ENCODE measurements at places on chromosomes 16 and 17.

DNA sequence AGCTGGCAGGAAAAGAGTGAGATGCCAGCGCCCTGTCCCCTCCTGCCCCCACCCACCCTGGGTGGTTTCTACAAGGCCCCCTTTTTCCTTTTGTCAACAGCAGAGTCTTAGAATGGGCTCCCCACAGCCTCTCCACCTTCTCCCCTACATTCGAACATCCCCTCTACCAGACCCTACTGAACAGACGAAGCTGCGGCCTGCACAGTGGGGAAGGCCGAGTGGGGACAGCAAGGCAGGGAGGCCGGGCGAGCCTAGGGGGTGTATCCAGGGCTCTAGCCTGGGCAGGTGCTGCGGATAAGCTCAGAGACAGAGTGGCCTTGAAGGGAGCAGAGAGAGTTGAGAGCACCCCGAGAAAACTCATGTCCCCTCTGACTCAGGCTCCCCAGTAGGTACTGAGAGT is 7.4 kb downstream of the ZACN start:
- DNase-seq, result no peak

DNA sequence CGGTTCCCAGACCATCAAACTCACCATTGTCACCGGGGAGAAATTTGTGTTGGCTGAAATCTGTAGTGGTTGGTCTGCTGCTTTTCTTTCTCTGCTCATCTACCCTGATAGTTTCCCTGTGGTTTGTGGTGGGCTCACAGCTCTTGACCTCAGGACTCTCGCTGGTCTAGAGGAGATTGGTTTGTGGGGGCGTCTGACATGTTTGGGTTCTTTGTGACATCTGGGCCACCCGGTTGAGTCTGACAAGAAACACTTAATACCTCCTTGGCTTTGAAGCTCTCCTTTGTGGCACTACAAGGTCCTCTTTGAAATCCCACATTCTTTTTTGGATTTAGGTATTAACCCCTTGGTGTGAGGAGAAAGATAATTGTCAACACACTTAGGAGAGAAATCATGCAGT is 662.0 kb downstream of the WWOX start:
- DNase-seq, result no peak

GRCh38 chr17:55436224-55437158 is 14.9 kb upstream of the MMD start:
- DNase-seq, result no peak

GRCh38 chr17:61265397-61265796 is 134.2 kb upstream of the TBX2 start:
- DNase-seq, result no peak

- no peak for DNase-seq
These were observed 286.5 kb upstream of the ERCC4 start for GRCh38 chr16:13633391-13633861.

DNA sequence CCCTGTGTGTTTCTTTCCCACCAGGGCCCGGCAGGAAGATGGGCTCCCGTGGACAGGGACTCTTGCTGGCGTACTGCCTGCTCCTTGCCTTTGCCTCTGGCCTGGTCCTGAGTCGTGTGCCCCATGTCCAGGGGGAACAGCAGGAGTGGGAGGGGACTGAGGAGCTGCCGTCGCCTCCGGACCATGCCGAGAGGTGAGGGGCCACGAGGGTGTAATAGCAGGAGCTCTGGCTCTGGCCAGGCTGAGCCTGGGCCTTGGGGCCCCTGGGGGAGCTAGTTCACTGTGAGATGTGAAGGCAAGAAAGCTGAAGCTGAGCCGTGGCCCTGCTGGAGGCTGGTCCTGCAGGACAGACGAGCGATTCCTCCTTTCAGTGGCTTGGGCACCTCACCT is 20.0 kb downstream of the C1QTNF1 start:
- no peak for DNase-seq

- DNase-seq, result no peak
These were observed 48.8 kb upstream of the CACNG5 start for GRCh38 chr17:66786107-66786506.

DNA sequence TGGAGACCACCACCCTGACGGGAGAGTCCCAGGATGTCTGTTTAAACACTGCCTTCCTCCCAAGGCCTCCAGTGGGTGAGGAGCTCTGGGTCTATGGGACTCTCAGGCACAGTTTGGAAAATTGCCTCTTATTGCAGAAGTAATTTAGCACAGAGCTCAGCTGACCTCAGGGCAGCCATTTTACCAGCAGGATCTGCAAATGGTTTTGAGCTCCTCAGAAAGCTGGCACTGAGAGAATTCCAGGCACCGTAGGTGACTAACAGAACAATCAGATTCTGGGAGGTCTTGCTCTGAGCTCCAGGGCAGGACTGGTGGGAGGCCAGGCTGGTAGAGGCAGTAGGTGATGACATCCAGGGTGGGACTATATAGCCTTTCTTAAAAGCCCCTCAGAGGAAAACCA is 17.3 kb upstream of the C16orf74 start:
- DNase-seq, result no peak

DNA sequence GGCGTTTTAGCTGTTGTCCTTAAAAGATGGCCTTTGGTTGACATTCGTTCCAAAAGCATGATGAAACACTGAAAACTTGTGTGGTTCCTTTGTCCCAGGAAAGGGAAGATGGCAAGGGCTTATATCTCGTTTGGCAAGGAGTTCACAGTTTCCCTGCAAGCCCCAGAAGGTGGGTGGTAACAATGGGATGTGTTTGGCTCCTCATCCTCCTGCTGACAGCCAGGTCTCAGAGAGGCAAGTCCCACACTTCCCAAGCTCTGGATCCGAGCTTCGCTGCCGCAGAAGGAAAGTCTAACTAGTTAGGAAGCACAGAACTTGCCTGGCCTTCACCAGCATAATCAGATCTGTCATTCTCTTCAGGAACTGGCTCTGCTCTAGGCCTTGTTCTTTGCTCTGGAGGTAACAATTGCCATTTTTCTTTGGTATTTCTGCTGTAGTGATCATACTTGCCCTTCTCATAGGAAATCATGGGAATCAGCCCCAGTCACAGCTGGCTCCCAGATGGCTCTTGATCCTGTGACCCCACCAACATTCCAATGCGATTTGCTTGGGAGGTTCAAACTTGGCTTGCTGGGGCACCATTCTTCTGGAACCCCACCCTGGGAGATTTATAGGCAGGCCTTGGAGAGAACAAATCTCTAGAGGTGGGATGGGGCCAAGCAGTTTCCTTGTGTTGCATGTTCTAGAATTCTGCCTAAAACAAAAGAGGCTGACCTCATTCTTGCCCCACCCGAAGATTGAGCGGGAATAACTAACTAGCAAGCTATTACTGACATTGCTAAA is 17.9 kb downstream of the KPNA2 start:
- DNase-seq, result peak; percentile 22

- no peak for DNase-seq
These were observed 5.9 kb downstream of the MEIOB start for GRCh38 chr16:1865902-1866690.

DNA sequence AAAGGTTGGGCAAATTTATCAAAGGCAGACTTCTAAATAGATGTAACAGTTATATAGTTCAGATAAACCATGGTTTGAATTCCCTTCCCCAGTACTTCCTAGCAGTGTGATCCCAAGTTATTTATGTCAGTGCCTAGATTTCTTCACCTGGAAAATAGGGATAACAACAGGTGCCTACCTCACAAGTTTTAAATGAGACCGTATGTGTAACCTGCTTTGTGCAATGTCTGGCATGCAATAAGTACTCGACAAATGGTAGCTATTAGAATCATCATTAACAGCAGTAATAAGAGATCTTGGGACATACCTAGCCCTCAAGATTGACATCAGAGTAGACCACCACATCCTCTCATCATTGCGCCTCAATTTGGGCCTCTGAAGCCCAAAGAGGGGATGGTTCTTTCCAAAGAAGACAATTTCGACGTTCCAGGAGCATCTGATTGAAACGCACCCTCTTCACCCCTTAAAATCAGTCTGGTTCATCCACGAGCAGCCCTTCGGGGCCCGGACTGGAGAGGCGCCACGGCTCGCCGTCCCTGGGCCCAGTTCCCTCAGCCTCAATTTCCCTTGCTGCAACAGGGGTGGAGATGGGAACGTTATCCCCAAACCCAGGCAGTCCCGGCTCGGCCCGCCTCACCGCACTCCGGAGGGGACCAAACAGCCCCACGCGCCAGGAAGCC is 541 bp downstream of the ACACA start:
- peak; percentile 27 for DNase-seq

DNA sequence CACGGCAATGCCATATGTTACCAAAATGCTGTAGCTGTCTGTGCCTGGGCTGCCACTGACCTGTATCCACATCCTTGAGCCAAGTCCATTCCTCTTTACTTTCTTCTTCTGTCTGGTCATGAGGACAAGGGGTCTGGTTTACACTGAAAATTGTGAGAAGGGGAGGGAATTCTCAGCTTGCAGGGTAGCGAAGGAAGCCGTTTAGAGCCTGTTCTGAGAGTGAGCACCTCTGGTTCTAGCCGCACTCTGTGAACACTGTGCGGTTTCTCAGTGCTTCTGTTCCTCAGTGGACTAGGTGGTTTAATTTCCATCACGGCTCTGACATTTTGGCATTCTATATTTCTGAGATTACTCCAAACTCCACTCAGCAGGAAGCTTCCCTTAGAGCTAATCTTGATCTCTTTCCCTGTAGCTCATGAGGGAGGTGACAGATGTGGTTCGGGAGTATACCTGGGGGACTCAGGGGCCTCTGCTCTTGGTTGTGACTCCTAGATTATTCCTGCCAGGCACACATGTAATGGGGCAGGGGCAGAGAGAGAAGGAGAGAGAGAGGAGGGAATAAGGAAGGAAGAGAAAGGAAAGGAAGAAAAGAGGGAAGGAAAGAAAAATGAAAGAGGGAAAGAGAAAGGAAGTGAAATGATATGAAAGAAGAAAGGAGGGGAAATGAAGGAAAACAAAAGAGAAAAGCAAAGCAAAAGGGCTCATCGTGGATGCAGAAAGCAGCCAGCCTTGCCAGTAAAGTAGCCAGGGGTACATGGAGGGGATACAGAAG is 14.2 kb upstream of the TBX21 start:
- DNase-seq, result no peak

DNA sequence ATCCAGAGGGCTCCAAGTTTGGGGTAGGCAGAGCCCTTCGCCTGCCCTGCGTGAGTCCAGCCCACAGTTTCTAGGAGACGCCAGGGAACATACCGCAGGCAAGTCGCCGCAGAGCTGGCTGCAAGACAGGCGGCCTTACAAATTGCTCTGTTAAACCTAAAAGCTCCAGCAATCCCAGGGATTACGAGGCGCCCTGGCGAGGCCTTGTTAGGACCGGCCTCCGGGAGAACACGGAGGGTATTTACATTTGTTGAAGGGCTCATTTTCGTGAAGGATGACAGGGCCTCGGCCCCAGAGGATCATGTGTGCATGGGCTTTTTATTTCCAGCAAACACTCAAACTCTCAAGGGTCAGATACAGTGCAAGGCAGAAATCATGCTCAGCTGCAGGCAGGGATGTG is 77.6 kb upstream of the FOXF1 start:
- peak; percentile 44 for DNase-seq

DNA sequence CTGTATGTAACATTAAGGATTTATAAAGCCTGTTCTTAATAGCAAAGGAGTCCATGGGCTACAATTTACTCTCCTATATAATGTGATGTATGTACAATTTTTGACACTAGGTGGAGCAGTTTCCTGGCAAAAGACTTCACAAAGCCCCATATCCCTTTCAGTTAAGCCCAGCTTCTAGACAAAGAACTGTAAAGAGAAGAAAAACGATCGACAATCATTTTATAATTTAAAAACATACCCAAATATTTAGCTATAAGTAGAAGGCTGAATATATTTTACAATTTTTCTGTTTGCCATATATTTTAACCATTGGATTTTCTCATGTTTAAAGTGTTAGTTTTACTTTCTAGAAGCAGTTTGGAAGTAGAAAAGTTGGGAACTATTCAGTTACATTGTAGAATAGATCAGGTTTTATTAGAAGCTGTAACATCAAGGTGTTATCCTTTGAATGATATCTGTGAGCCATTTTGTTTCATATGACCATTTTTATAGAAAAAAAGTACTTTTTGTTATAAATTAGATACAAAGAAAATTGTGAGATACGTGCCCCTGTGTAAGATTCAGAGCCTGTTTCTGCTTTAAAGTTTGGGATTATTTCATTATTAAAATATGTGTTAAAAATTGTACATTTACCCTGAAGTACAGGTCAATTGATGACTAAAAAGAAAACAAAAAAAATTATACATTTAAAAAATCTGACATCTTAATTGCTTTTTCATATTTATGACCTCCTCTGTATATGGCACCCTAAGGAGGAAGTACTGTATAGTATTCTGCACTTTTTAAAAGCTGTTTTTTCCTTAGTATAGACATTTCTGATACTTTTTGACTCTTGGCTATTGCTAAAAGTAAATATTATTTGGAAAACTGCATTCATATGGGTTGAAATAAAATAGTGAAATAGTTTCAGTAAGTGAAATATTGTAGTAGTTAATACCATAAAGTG is 46.3 kb downstream of the VMP1 start:
- peak; percentile 95 for DNase-seq

- peak; percentile 33 for DNase-seq
These were observed 17.5 kb upstream of the MT4 start for GRCh38 chr16:56547120-56547948.

DNA sequence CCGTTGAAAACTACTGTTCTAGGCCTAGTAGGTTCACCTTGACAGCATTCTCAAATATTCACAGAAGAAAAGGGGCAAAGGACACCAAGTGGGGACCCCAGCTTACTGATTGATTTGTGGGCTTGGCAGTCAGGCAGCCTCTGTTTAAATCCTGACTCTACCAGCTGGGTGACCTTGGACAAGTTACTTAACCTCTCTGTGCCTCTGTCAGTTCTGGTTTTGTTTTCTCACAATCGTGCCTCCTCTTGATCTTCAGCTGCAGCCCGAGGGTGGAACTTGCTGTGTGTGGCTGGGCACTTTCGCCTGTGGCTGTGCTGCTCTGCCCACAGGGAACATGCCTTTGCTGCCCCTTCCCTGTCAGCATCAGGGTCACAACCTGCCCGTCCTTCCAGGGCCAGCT is 17.8 kb downstream of the RAP1GAP2 start:
- no peak for DNase-seq

DNA sequence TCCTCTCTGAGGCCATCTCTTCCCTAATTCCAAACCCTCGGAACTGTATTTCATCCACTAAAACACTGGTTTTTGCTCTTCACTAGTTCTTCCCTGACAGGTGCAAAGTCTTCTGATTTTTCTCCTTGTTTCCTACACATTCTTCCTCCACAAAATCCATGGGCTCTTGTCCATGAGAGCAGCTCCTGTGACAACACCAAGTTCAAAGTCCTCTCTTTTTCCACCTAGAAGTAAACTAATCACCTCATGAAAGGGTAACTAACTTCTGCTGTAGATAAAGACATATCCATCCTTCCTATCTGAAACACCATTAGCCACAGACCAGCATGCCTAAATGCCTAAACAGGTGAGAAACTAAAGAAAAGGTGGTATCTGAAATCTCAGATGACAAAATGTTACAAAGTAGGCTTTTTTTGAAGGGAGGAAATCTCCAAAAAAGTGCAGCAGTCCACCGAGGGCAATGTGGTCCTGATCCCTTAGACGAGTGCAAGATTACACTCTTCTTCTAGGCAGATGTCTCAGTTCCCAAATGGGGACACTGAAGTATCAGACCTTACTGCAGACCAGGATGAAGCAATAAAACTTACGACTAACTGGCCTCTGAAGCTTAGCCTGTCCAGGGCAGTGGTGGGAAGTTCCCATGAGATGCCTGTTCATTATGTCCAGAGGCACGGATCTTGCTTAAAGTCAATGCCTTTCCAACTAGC is 2.8 kb downstream of the PIP4K2B start:
- DNase-seq, result no peak

Data from astrocyte of the spinal cord (primary cell).